Gastrocnemius medialis (tissue), 4 donors: ENCODE measurements at places on chromosomes 5 and 9.

GRCh38 chr9:120713257-120714087 lies 798 bp downstream of the MEGF9 start:
- H3K27me3 ChIP-seq, result no peaks in the 10 kb centered on the region
- peak overlapping the region; percentile 90 for H3K4me3 ChIP-seq
- peaks cover 36% of the 10 kb centered on the region for H3K4me1 ChIP-seq
- peak overlapping the region; percentile 72 for H3K27ac ChIP-seq

GRCh38 chr5:138506370-138507306 lies 36.4 kb downstream of the ETF1 start:
- H3K27ac ChIP-seq, result no peak overlapping the region
- peaks cover 12% of the 10 kb centered on the region for H3K4me1 ChIP-seq
- no peaks in the 10 kb centered on the region for H3K36me3 ChIP-seq
- H3K27me3 ChIP-seq, result no peaks in the 10 kb centered on the region
- no peak for DNase-seq

DNA sequence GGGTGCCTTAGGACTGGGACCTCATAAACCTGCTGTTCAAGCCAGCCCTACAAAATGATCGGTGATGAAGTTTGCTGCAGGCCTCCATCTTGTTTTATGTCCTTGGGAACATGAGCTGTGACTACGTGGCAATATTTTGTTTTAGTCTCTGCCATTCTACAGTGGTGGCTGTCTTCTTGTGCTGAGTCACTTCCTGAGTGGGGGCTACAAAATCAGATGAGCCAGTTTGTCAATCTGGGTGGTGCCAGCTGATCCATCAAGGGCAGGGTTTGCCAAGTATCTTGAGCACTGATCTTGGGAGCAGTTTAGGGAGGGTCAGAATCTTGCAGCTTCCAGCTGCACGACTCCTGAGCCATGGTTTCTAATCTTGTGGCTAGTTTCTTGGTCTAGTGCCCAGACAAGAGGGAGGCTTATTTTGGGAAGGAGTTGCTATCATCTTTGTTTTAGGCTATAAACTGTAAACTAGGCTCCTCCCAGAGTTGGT lies 94.7 kb downstream of the YTHDC2 start:
- H3K27me3 ChIP-seq, result peaks cover 6% of the 10 kb centered on the region
- H3K4me3 ChIP-seq, result no peak overlapping the region
- H3K27ac ChIP-seq, result no peak overlapping the region
- DNase-seq, result no peak
- no peaks in the 10 kb centered on the region for H3K4me1 ChIP-seq

GRCh38 chr5:109703166-109703565 lies 13.4 kb downstream of the MAN2A1 start:
- DNase-seq, result no peak
- no peaks in the 10 kb centered on the region for H3K36me3 ChIP-seq

DNA sequence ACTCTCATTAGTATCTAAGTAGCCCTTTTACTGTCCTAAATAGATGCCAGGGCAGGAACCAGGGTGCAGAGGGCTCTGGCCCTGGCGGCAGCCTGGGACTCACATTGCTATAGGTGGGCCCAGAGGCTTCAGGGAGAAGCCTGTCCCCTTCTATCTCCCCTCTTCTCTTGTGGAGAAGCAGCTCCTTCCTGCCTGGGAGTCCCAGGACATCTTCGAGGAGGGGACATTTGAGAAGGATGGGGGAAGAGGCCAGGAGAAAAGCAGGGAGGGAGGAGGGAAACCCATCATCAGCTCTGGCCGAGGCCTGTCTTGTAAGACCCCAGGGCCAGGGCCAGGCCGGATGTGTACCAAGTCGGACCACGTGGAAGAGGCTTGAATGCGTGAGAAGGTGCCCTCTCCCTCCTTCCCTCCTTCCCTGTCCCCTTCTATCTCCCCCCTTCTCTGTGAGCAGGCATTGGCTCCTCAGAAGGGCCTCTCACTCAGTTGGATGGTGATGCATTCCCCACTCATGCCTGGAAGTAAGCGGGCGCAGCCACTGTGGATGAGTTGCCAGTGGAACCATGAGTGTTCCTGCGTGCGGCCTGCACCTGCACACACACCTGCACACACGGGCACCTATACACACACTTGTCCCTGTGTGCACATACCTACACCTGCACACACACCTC lies 20.7 kb upstream of the LPCAT1 start:
- no peaks in the 10 kb centered on the region for H3K36me3 ChIP-seq
- DNase-seq, result no peak
- no peaks in the 10 kb centered on the region for H3K27me3 ChIP-seq
- no peak overlapping the region for H3K27ac ChIP-seq
- H3K4me1 ChIP-seq, result no peaks in the 10 kb centered on the region
- no peak overlapping the region for H3K4me3 ChIP-seq

DNA sequence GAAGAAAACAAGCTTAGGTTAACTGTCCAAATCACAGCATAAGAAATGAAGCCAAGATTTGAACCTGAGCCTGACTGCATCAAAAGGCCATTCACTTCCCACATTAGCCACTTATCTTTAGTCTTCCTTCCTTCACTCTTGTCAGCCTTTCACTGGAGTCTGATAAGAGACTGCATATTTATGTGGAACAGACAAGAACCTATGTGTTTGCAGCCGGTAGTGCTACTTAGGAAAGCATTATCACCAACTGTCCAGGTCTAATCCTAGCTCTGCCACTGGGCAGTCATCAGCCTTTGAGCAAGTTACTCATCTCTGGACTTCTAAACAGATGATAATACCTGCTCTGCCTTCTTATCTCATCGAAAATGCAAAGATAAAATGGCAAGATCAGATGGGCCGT lies 12.1 kb upstream of the ATP6V0E1 start:
- H3K27ac ChIP-seq, result no peak overlapping the region
- H3K27me3 ChIP-seq, result no peaks in the 10 kb centered on the region
- no peaks in the 10 kb centered on the region for H3K4me1 ChIP-seq
- no peaks in the 10 kb centered on the region for H3K36me3 ChIP-seq

- no peak for DNase-seq
- H3K27ac ChIP-seq, result no peak overlapping the region
- peaks cover 46% of the 10 kb centered on the region for H3K27me3 ChIP-seq
- no peak overlapping the region for H3K4me3 ChIP-seq
Observed at GRCh38 chr9:132993511-132993939, 15.0 kb downstream of the GFI1B start.
